ENCODE measurements at places on chromosomes 2 and 18.

- DNase-seq = no peak
Observed at GRCh38 chr2:75317802-75318201, 118.5 kb upstream of the TACR1 start.

DNA sequence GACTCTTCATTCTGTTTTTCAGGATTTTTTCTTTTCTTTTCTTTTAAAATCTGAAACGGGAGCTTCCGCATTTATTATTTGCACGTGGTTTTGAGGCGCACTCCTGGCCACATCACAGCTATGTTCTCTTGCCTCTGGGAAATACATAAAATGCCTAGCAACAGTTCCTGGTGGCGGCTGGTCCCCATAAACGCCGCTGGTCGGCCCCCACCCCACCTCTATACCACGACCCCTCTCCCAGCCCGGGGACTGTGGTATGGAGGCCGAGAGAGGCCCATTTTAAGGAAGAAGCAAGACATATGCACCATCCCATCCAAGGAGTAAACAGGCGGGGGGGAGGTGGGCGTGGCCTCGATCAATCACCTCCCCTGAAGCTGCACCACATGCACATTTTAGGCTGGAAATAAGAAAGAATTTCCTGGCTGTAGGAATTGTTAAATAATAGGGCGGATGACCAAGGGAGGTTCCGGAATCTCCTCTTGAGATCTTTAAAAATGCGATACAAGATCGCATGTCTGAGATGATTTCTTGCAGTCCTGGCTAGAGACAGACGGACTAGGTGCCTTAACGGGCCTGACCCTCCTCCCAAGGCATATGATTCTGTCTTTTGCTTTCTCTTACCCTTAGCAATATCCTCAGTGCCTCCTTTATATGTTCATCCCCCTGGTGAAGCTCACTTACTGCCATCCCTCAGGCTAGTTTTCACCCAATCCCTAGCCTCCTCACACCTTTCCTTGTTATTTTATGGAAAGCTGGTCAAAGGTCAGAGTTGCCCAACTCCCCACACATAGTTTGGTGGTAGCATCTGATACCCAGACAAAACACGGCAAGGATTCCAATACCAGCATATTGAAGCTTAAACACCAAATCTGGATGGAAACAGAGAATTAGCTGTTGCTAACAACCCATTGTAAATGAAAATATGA, 82.4 kb downstream of the BCL2 start:
- no peak for DNase-seq

GRCh38 chr2:178478130-178478438, 316 bp downstream of the FKBP7 start:
- no peak for DNase-seq

GRCh38 chr18:25349131-25349925, 2.6 kb downstream of the ZNF521 start:
- DNase-seq = peak; percentile 47

DNA sequence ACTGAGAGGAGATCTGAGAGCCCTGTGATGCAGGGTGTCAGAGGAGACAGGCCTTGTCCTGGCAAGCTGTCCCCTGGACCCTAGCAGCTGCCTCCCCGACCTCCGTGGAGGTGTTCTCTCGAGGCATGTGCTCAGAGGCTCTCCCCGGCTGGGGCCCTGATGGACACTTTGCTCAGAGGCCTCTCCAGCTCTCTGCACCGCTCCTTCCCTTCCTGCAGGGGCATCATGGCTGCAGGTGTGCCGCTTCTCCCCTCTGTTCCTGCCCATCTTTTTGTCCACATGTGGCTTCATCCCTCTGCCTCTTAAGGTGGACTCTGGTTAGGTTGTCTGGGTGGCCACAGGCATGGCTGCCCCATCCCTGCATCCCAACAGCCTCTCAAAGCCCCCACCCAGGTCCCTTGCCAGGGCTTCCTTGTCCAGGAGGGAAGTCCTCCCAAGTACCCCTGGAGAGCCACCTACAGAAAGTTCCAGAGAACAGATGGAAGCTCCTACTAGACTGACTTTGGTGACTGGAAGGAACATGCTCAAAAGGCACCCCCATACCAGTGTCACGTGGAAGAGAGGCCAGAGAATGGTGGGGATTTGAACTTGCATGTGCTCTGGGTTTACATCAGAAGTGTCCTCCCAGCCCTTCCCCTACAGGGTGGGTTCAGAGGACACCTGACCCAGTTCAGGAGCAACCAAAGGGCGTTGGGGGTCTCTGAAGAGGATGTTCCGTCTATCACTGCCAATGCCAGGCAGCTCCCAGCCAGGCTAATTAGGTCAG, 120.4 kb downstream of the KLHL29 start:
- no peak for DNase-seq

GRCh38 chr2:141195087-141195486, 935.7 kb downstream of the LRP1B start:
- no peak for DNase-seq

GRCh38 chr18:48993586-48993985, 42.8 kb upstream of the SMAD7 start:
- peak; percentile 33 for DNase-seq

DNA sequence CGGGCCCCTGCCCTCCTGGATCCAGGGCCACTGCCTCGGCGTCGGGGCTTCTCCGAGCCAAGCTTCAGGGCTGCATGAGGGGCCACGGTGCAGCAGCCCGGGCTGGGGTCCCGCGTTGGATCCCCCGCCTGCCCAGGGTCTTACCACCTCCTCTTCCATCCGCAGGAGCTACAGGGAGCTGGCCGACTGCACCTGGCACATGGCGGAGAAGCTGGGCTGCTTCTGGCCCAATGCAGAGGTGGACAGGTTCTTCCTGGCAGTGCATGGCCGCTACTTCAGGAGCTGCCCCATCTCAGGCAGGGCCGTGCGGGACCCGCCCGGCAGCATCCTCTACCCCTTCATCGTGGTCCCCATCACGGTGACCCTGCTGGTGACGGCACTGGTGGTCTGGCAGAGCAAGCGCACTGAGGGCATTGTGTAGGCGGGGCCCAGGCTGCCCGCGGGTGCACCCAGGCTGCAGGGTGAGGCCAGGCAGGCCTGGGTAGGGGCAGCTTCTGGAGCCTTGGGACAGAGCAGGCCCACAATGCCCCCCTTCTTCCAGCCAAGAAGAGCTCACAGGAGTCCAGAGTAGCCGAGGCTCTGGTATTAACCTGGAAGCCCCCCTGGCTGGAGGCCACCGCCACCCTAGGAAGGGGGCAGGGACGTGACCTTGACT, 52.1 kb downstream of the RAMP1 start:
- DNase-seq = no peak

DNA sequence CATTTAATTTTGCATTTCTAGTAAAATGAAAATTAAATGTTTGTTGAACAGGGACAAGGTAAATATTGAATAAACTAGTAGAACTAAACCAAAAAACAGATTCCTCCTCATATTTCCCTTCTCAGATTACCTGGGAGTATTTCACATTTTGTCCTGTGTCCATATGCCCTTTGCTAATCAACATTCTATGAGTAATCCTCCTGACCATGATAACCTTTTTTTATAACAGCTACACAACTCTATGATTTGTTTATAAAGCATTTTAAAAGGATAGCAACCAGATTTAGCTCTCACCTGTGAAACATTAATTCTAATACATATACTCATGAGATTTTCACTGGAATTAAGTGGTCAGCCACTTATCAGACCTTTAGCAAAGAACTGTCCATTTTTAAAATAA, 7.1 kb upstream of the DSG2 start:
- no peak for DNase-seq

DNA sequence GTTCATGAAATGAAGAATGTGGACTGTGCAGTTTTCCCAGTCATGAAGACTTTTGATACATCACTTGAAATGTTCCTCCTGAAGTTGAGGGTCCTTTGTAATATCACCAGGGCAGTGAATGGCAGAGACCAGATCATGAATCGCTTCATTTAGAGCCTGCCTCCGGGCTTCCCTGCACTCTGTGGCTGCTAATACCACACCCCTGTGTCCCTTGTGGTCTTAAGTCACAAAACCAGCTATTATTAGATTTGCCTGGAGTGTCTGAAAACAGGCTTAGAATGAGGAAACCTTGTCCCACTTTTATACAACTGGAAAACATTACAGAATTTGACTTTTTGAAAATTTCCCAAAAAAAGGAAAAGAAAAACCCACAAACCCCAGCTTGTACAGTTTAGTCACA, 147.9 kb downstream of the MGAT5 start:
- DNase-seq = peak; percentile 53

GRCh38 chr2:127622561-127623387, 23.2 kb upstream of the GPR17 start:
- DNase-seq = no peak

GRCh38 chr18:3966642-3967358, 488.3 kb downstream of the DLGAP1 start:
- DNase-seq = peak; percentile 45

GRCh38 chr2:120861191-120861575, 125.5 kb downstream of the GLI2 start:
- no peak for DNase-seq

DNA sequence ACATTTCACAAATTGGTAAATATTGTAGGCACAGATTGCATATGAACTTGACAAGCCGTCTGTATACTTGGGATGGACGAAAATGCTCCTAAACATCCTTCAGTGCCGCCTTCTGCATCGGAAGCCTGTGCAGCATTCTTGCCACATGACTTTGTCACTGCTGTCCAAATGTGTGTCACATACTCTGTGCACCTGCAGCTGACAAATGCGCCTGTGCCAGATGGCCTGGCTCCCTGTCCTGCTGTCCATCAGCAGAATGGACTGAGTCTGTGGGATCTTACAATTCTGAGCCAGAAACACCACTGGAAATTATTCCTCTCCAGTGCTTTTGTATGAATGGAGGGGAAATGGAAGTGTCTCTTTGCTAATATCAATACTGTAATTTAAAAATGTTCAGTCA, 89.9 kb downstream of the DCDC2C start:
- no peak for DNase-seq

- DNase-seq = no peak
Observed at GRCh38 chr2:38747819-38748218, 3.3 kb downstream of the SRSF7 start.

DNA sequence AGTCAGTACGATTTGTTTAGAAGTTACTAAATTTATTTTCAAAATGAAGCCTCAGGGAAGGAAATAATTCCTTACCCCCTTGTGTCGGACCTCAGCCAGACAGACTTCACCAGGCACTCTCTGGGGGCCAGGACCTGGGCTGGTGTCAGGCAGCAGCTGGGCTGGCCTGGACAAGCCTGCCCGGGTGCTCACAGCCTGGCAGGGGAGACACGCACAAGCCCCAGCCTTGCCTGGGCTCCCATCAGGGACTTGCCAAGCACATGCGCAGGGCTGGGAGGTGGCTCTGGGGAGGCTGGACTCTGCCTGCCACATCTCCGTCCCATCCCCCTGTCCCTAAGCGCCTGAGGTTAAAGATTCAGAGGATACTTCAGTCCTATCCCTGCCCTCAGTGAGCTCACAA, 56.8 kb upstream of the HS6ST1 start:
- peak; percentile 42 for DNase-seq

GRCh38 chr18:62249478-62250097, 62.5 kb downstream of the RELCH start:
- peak; percentile 78 for DNase-seq

- peak; percentile 22 for DNase-seq
Observed at GRCh38 chr2:162062559-162062958, 11.5 kb downstream of the DPP4 start.

- no peak for DNase-seq
Observed at GRCh38 chr2:69244882-69245281, 142.1 kb downstream of the GFPT1 start.

DNA sequence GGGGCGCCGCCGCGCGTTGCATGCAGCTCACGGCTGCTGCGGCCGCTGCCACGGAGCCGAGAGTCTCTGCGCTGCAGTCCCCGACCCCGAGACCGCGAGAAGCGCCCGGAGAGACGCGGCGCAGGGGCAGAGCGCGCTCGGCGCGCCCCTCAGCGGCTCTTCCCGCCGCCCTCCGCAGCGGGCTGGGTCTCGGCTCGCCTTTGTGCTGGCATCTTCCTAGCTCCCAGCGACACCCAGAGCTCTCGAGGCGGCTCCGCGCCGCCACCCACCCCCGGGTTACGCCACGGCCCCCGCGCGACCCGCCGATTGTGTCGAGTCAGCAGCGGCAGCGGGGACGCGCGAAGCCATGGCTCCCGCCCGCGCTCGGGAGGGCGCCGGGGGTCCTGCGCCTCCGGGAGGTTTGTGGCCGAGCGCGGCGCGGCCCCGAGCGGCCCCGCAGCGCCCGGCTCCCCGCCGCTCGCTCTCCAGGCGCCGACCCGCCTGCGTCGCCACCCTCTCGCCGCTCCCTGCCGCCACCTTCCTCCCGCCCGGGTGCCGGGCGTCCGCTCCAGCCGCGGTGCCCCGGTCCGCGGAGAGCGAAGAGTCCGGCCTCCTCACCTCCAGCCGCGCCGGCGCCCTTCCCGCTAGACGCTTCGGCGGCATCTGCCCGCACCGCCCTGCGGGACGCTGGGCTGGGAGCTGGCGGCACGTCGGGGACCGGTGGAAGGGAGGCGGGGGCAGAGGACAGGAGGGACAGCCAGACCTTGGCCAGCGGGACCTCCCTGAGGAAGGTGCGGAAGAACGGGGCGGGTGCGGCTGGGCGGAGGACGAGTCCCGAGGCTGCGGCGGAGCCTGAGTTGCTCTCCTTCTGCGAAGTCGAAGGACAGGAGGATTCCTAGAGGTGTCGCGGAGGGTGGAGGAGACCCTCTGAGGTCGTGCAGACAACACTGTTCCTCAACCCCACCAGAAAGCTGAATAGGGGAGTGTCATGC, 46.3 kb upstream of the CCDC150 start:
- peak; percentile 66 for DNase-seq

GRCh38 chr2:46142546-46143428, 154.4 kb upstream of the EPAS1 start:
- no peak for DNase-seq

DNA sequence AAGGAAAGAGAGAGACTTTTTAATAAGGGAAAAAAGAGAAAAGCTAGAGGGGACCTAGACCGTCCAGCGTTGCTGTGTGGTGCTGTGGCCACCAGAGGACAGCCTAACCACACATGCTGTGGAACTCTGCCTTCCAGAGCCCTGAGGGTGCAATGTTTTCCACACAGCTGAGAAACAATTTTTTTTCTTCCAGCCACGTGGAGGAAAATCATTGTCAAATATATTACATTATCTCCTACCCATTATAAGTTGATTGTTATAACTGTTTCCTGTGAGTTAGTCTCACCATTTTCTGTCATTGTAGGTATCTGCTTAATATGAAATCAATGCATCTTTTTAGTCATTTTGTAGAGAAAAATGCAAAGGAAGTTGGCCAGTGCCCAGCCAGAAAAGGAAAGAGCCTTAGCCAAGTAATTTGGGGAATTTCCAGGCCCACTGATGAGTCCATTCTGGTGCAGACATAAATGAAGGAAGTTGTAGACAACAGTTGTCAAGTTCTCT, 5.9 kb upstream of the MRPL19 start:
- DNase-seq = peak; percentile 75

DNA sequence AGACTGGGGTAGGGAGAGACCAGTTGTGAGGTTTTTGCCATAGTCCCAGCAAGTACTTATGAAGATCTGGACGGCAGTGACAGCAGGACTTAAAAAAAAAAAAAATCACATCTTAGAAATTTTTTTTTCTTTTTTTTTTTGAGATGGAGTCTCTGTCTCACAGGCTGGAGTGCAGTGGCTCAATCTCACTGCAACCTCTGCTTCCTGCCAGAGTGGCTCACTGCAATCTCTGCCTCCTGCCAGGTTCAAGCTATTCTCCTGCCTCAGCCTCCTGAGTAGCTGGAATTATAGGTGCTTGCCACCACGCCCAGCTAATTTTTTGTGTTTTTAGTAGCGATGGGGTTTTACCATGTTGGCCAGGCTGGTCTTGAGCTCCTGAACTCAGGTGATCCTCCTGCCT, 22.4 kb upstream of the STAT4 start:
- no peak for DNase-seq

All from AG10803 (cell line).